ENCODE measurements at places on chromosomes 1 and 21.

GRCh38 chr1:155913969-155914757, 3.0 kb upstream of the RIT1 start:
- no peak for DNase-seq

- DNase-seq = no peak
These were observed 146.2 kb upstream of the GORAB start for GRCh38 chr1:170385750-170386149.

DNA sequence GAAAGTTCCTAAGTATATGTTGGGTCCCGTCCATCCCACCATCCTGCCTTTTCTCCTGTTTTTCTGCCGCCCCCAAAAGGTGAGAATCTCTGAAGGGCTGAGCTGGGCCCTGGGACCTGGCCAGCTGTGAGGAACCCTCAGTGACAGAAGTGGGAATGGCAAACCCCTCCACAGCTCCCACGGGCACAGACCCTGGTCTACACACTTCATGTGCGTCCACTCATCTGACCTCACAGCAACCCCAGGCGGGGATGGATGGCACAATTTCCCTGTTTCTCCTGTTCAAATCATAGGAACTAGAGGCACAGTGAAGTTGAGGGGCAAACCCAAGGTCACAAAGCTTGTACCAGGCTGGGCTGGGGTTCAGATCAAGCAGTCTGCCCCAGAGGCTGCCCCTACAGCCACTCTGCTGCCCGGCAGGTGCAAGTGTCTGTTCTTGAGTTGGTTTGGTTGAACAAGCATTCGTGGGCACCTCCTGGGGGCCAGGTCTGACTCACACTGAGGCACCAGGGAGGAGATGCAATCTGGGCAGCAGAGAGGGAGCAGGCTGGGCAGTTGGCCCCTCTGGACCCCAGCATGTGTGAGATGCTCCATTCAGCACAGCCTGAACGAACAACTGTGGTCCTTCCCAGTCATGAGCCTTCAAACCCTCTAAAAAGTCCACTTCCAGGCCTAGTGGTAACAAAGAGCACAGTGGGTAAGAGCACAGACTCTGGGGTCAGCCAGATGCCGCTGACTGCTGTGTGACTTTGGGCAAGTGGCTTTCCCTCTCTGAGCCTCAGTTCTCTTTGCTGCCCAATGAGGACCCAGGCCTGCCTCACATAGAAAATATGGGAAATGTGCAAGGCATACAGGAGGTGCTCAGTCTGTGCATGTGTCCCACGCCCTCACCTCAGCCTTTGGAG, 4.0 kb downstream of the EDN2 start:
- no peak for DNase-seq

DNA sequence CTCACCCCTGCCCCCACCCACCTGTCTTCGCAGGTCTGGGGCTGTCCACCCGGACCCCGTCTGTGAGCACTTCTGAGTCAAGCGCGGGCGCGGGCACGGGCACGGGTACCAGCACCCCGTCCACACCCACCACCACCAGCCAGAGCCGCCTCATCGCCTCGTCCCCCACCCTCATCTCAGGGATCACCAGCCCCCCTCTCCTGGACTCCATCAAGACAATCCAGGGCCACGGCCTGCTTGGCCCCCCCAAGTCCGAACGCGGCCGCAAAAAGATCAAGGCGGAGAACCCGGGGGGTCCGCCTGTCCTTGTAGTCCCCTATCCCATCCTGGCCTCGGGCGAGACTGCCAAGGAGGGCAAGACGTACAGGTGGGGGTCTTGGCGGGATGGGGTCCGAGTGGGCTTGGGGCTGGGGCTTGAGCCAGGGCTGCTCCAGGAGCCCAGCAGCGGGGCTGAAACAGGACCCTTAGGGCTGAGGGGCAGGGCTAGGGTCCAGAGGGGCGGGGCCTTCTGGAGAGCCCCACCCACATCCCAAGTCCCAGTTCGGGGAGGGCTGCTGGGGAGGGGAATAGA, 23.9 kb downstream of the ZNF362 start:
- no peak for DNase-seq

GRCh38 chr21:45550522-45551210, 8.4 kb upstream of the SLC19A1 start:
- DNase-seq = no peak

GRCh38 chr1:25744140-25744581, 55.8 kb upstream of the SELENON start:
- no peak for DNase-seq

DNA sequence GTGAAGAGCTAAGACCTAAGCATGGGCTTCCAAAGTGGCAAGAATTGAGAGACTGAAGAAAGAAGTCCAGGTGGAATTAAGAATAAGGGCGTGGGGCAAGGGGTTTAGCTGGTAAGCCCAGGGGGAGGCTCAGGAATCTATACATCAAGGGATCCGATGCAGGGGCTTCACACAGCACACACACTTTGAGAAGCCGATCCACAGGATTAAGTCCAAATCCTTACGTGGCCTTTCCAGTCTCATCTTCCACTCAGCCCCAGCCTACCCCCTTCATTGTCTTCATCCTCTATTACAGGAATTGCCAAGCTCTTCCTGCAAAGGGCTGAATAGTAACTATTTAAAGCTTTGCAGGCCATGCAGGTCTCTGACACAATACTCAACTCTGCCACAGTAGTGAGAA, 101.3 kb downstream of the TGFBR3 start:
- no peak for DNase-seq

DNA sequence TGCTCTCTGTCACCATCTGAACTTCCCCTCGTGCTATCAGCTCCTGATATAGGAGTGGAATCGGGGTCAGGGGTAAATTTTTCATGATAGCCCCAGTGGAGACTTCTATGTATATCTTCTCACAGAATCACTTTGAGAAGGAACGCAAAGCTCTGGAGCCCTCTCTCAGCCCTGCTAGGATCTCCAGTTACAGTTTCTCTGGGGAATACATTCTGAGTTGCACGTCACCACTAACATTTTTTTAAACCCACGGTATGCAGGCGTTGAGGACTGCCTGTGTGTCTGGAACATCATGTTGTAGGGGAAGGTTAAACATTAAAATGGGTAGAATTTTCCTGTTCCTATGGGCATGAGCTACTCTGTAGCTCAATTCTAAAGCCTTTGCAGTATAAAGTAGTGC, 116.4 kb upstream of the FAM78B start:
- DNase-seq = no peak

DNA sequence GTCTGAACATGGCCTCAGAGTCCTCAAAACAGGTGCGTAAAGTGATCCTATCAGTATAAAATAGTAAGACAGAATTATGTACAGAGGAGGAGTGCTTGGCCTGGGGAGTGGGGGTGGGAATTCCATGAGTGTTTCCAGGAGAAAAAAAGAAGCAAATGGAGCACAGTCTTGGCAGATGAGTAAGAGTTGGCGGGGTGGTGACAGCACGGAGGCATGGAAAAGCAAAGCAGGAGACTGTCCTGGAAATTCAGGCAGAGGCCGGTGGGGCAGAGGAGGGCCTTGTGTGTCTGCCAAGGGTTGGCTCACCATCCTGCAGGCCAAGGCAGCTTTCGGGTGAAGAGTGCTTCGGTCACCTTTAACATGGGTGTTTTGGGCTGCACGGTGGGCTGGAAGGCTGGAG, 63.4 kb downstream of the OPTC start:
- no peak for DNase-seq

Measured in right renal cortex interstitium (tissue), 3 donors.